Activated T-helper 17 cell treated with anti-CD3 and anti-CD28 coated beads, Interleukin-2, amount 50 U/mL, for 72 hours (primary cell): ENCODE measurements at places on chromosomes 16 and 17. TPM values are rescaled to one million over a fixed set of nuclear protein-coding genes. Genes with fewer than 3 reads are reported as not detected.

DNA sequence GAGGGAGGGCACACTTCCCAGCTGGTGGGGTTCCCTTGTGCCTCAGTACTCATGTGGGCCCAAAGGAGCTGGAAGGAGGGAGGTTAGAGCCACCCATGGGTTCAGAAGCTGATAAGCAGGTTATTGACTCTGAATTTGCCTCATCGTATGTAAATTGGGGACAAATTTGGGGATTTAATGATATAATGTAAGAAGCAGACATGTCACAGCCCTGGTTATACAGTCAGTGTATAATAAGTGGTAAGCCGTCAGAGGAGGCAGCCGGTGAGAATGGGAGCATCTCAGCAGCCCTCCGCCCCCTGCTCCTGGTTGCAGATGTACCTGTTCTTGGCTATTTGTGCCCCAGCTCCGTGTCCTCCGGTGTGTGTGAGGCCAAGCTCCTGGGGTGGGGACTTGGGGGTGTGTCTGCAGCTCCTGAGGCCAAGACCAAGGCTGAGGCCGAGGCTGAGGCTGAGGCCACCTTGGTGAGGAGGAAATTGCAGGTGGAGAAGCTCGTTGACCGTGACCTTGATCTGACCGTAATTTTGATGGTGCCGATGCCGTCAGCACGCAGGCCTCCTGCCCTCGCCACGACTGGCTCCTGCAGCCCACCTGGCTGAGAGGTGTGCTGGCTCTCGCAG, 288.1 kb downstream of the SEC14L1 start:
- no peak for ATAC-seq

DNA sequence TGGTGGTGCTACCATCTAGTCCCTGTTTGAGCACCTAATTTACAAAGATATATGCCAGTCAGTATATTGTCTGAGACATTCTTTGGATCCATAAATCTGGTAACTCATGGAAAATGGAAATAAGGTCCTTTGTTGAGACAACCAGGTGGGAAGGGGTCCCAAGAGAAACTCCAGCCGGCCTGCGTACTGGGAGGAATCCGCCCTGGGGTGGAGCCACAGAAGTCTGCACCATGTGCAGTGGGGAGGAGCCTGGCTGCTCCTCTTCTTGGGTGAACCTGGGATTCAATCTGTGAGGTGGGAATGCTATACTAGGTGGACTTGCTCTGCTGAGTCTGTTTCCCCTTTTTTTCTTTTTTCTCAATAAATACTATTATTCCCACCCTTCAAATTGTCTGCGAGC, 339.2 kb upstream of the TNRC6C start:
- no peak for ATAC-seq

DNA sequence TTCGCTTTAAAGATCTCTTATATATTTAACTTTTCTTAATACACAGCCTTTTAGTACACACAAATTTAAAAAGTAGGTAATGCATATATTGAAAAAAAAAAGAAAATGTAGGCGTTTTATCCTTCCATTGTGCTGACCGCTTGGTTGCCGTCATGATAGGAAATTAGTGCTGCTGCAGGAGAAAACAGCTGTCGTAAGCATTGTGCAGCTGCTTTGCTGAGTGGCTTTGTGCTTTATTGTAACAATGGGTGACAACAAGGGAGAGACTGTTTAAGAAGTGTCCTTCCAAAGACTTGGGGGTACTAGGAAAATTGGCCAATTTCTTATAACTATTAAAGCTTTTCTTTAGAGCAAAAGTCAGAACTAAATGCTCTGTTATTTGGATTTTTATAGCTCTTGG, 5.0 kb downstream of the HERPUD1 start:
- ATAC-seq = no peak

- no peak for ATAC-seq
These were observed 18.1 kb upstream of the SHCBP1 start for GRCh38 chr16:46638947-46639925.

DNA sequence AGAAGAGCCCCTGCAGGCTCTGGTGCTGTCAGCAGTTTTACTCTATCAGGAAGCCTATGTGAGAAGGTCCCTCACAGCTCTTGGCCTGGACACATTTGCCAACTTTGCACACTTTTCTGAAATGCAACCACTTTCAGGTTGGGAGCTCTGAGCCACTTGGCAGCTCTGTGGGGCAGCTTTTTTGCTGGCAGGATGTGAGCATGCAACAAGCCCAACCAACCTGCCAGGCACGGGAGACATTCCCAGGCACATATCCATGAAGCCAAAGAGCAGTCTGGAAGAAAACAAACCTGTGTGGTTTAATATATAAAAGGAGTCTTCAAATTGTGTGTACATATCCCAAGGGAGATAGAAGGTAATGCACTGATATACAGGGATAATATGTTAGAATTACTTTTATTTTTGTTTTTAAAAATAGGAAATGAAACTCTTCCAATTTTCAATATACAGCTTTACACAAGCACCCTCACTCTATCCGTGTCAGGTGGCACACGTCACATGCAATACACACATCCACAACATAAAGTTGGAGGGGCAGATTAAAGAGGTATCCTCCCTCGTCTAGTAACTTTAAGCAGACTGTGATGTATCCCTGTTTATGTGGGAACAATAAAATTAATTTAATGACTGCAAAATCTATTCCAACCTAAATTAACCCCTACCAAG, 57.4 kb upstream of the COX10 start:
- no peak for ATAC-seq

GRCh38 chr17:1920948-1921351, 91.1 kb downstream of the RPA1 start:
- ATAC-seq = no peak

Gene HSD17B2
- total RNA-seq = not detected

Gene TMEM220
- 0.40 TPM for total RNA-seq

Gene TM4SF5
- total RNA-seq = not detected
